ENCODE measurements at places on chromosomes 7 and 10.

GRCh38 chr10:95579835-95580535 lies 18.8 kb upstream of the SORBS1 start:
- DNase-seq = no peak

GRCh38 chr10:124681091-124681490 lies 63.1 kb downstream of the FAM53B start:
- DNase-seq = no peak

DNA sequence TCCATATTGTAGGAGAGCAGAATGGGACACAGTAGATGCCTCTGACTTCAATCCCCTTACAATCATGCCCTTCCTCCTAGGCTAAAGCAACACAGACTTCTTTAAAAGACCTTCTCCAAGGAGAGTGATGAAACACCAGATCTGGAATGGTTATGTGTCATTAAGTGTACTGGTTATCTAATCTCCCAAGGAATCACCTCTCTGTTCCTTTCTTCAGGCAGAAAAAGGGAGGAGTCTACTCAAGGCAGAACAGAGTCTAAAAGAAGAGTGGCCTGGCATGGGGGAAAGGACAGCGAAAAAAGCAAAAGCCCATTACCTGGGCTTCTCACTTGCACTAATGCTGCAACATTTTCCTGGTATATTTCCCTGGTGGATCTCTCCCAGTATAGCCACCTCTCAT lies 2.9 kb downstream of the ELMO1 start:
- DNase-seq = no peak

DNA sequence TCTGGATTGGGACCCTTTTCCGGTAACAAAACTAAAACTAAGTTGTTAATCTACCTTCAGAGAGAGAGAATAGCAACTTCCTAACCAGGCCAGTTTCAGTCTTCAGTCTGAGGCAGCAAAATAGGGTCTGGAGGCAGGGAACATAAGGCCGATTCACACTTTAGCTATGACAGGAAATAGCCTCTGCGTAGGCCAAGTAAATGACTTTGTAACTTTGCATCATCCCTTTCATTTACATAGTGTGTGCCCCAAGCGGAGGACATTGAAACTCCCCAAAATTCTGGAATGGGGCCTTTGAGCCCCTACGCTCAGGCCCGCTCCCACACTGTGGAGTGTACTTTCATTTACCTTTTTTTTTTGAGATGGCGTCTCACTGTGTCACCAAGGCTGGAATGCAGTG lies 1.7 kb upstream of the UPP1 start:
- no peak for DNase-seq

- no peak for DNase-seq
Measured at GRCh38 chr10:130179640-130180039, 43.4 kb downstream of the GLRX3 start.

- no peak for DNase-seq
Measured at GRCh38 chr7:38367301-38367890, 94.0 kb upstream of the TARP start.

GRCh38 chr7:132177708-132178401 lies 398.4 kb downstream of the PLXNA4 start:
- DNase-seq = no peak

GRCh38 chr10:3389130-3389529 lies 216.5 kb upstream of the PITRM1 start:
- no peak for DNase-seq

GRCh38 chr7:29410996-29411395 lies 152.6 kb upstream of the PRR15 start:
- no peak for DNase-seq

- peak; percentile 10 for DNase-seq
Measured at GRCh38 chr7:4682621-4683042, 537 bp downstream of the FOXK1 start.

DNA sequence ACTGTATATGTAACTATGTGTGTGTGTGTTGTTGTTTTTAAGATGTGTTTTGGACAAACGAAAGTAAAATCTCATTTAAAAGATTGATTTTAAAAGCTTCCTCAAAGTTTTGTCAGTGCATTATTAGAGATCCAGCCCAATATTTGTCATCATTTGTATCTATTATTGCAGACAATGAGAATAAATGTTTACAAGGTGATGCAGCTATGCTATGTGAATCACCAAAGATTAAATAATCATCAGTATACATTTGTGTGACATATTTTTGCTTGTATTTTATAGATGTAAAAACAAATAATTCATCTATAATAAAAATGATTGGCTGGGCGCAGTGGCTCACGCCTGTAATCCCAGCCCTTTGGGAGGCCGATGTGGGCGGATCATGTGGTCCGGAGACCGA lies 35.3 kb upstream of the RTKN2 start:
- no peak for DNase-seq

DNA sequence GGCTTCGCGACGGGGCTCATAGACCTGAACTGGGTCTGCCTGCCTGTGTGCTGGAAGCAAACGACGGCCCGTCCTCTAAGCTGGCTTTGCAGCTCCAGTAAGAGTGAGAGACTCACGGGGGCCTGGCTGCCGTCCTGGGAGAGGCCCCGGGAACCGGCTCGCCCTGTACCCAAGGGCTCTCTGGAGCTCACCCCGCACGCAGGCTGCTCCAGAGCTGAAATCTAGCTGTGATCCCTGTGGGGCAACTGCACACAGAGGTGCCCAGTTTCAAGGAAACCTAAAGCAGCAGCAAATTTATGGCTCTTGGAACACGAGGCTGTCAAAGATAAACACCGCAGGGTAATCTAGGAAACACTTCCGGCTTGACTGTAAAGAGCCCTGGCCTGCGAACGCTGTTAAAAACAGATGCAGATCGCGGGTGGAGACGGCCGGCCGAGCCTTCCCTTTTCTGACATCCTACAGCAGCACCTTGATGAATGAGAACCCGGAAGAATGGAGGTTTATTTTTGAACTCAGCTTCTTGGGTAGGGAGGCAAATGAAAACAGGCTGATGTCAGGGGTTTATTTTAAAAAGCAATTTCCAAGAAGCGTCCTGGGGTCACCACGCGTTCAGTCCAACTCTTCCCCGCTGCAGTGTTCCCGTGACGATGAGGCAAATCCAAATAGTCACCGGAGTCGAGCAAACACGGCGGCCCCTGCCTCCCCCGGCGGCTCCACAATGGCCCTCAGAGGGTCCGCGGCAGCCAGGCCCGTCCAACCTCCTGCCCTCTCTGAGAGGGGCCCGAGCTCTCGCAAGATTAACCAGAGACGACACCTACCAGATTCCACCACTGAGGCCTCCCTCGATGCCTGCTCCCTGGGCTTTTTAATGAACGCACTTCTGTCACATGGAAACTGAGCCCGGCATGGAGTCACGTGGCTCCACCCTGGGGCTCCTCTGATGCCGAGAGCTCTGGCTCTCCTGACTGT lies 29.6 kb downstream of the AMZ1 start:
- no peak for DNase-seq

- DNase-seq = no peak
Measured at GRCh38 chr7:66140924-66141323, 26.3 kb downstream of the CRCP start.

GRCh38 chr7:149559711-149560110 lies 62.1 kb upstream of the ZNF746 start:
- DNase-seq = no peak

DNA sequence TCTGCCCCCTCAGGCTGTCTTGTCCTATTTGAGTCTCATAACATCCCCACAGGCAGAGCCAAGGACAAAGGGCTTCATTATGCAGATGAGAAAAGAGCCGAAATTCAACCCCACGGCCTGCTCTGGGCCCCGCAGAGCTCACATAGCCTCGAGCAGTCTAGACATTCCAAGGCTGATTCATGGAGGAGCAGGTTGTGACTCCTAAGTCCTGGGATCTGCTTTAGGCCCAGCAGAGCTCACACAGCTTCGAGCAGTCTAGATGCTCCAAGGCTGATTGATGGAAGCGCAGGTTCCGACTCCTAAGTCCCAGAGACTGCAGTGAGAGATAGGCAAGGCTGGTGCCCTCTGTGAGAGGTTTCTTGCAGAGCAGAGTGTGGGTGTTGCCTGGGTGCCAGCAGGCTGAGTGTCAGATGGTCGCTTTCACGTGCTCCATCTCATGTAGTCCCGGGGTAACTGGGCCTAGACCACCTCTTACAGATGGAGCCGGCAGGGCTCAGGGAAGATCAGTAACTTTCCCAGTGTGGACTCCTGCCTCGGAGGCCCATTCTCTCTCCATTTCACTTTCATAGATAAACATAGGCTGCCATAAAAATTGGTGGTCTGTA lies 436.1 kb upstream of the FOXK1 start:
- DNase-seq = no peak

DNA sequence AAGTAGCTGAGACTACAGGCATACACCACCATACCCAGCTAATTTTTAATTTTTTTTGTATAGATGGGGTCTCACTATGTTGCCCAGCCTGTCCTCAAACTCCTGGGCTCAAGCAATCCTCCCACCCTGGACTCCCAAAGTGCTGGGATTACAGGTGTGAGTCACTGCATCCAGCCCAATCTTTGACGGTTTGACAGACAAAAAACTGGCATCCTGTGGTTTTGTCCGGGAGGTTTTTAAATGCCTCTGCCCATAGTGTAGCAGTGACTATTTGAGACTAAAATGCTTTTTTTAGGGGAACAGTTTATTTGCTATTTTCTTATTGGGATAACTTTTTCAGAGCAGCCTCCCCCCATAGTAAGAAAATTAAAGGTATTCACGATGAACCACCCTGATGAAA lies 523.7 kb upstream of the GALNT17 start:
- no peak for DNase-seq

DNA sequence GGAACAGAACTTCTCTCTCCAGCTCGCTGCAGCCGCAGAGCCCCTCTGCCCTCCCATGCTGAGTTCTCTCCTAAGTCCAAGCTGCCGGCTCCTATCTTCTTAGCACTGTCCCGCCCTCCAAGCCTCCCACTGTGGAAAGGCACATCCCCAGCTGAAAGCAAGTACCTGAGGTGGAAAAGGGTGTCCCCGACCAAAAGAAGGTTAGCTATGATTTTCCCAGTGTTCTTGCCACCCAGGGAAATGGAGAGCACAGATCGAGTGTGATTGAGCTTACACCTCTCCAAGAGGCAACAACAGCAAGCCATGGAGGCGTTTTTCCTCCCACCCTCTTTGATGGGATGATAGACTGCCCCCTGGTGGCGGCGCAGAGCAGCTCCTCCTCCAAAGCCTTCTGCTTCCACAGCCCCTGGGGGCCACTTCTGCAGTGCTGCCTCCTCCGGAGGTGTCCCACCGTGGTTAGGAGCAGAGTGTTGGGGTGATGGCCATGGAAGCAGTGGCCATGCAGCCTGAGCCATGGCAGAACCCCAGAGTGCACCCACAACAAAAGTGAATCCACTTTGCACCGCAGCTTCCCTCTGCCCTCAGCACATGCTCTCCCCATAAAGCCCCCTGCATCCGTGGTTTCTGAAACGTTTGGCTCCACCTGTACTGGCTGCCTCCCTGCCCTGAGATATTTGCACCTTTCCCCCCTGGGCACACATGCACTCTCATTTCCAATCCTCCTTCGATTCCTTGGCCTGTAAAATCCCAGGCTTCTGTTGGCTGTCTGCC lies 143.1 kb upstream of the STK17A start:
- peak; percentile 2 for DNase-seq

GRCh38 chr7:85135977-85136376 lies 50.9 kb downstream of the SEMA3D start:
- no peak for DNase-seq

DNA sequence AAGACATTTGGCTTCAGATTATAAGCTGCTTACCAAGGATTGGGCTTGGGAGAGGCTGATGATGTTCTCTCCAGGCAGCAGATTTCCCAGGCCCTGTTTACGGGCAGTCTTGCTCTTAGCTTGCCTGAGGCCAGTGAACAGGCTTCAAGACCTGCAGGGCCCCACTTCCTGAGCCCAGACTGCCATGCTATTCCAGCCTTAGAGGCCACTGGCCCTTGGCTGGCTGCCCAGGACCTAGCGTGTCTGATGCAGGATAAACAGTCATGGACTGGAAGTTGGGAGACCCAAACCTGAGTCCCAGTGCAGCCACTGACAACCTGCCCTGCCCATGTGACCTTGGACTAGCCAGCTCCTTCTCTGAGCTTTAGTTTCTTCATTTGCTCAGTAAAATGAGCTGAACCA lies 2.9 kb downstream of the PRXL2A start:
- no peak for DNase-seq

GRCh38 chr7:24879291-24879690 lies 100.7 kb downstream of the OSBPL3 start:
- no peak for DNase-seq

DNA sequence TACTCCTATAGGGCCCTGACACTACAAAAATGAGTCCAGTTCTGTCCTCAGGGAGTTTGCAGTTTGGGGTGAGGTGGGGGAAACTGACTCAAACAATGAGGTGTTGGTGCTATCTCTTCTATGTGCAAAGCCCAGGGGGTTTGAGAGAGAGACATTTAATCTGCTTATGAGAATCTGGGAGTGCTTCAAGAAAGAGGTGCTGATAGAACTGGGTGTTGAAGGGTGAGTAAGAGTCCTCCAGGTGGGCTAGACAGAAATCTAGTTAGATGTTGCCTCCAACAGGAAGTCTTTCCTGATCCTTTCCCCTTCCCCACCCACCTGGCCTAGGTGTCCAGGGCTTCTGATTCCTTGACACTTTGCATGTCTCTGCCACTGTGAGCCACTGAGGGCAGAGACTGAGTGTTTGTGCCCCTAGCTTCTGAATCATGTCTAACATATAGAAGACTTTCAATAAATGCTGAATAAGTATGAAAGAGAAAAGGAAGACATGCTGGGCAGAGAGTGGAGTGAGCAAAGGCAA lies 53.0 kb downstream of the FAM241B start:
- no peak for DNase-seq

DNA sequence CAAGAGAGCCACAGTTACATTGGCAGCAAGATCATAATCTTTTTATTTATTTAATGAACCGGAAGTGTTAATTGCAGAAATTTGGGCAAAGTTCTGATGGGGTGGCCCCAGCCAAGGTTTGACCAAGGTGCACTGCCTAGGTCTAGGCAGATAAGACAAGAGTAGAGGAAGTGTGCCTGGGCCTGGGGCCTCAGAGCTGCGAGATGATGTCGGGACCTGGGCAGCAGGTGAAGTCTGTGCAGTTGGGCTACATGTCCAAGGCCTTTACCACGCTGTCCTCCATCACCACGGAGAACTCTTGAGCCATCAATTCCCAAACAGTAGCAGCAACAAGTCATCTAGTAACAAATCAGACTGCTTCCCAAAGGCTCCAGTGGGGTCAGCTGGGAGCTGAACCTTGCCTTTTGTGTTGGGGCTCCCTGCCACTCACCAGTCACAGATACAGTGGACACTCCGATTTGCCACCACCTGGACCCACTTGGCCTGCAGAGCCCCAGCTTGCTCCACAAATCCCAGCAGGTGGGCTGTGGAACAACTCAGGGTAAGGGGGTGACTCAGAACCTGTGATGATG lies 52.5 kb upstream of the COMTD1 start:
- DNase-seq = no peak

GRCh38 chr7:39582536-39582935 lies 16.3 kb downstream of the YAE1 start:
- DNase-seq = no peak
